ENCODE measurements at places on chromosomes 16 and 17.

DNA sequence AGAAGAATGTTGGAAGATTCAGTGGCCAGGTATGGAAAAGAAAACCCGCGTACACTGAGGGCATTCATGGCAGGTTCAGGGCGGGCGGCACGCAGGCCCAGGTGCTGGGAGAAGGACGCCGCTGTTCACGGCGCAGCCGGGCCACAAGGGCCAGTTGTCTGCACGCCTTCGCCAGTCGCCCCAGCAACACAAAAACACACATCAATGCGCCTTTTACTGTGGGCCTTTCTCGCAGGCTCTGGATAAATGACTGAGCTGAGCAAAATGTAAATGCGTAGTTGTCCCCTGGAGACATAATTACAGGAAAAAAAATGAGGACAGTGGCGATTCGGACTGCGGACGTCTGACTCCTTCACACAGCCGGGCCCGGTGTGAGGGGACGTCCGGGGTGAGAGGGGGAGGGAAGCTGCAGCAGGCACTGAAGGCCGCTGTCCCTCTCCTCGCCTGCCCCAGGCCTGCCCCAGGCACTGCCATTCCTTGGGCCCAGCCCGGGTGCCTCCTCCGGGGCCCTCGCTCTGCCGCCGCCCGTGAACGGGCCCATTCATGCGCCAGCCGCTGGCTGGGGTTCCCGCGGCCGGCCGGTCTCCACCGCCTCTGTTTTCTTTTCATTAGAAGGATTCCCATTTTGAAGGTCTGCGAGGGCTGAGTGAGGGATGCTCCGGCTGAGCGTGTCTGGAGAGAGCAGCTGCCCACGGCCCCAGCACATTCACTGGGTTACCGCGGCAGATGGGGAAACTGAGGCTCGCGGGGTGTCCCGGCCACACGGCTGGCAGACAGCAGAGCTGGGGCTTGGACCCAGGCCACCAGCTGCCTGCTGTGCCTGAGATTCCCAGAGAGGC, 6.5 kb upstream of the ZNF469 start:
- DNase-seq = no peak

- no peak for DNase-seq
These were observed 16.9 kb downstream of the STXBP4 start for GRCh38 chr17:54985476-54985875.

GRCh38 chr17:51322390-51323029, 62.2 kb downstream of the UTP18 start:
- no peak for DNase-seq

DNA sequence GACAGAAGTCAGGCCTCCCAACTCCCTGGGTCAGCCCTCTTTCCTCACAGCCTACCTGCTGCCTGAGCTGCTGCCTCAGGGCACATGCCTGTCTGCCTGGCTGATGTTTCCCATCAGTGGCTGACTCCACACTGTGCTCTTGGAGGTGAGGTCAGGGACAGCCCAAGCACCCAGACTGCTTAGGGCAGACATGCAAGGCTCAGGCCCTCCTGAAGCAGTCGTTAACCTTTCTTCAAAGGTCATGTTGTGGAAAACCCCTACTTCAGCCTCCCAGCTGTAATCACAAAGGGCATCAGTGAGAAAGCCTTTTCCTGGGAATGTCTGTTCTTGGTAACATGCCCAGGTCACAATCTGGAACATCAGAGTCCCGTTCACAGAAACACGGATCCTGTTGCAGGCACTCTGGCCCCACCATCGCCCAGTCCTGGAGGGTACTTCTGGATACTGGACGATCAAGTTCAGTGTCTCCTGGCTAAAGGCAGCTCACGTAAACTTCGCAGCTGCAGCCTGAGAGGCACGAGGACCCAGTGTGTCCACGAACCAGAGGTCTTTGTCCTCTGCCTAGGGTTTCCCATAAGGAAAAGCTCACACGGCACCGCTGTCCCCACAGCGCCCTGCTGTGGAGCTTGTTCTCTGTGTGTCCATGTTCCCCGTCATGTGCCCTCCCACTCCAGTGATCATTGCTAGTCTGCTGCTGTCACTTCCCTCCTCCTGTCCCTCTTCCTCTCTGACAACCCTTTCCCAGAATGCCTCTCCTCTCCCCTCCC, 54.9 kb downstream of the GNAO1 start:
- no peak for DNase-seq

GRCh38 chr16:17370223-17370707, 100.5 kb downstream of the XYLT1 start:
- no peak for DNase-seq

GRCh38 chr17:19610311-19610710, 38.2 kb upstream of the ALDH3A2 start:
- no peak for DNase-seq

Measured in CD4-positive, alpha-beta T cell treated with Interleukin-12 subunit alpha and Interleukin-12 subunit beta, for 1 hour (primary cell).